ENCODE measurements at places on chromosomes 4 and X.

GRCh38 chr4:52838729-52839586 lies 23.2 kb upstream of the RASL11B start:
- DNase-seq = no peak

GRCh38 chr4:5746250-5746649 lies 35.2 kb downstream of the EVC start:
- no peak for DNase-seq

DNA sequence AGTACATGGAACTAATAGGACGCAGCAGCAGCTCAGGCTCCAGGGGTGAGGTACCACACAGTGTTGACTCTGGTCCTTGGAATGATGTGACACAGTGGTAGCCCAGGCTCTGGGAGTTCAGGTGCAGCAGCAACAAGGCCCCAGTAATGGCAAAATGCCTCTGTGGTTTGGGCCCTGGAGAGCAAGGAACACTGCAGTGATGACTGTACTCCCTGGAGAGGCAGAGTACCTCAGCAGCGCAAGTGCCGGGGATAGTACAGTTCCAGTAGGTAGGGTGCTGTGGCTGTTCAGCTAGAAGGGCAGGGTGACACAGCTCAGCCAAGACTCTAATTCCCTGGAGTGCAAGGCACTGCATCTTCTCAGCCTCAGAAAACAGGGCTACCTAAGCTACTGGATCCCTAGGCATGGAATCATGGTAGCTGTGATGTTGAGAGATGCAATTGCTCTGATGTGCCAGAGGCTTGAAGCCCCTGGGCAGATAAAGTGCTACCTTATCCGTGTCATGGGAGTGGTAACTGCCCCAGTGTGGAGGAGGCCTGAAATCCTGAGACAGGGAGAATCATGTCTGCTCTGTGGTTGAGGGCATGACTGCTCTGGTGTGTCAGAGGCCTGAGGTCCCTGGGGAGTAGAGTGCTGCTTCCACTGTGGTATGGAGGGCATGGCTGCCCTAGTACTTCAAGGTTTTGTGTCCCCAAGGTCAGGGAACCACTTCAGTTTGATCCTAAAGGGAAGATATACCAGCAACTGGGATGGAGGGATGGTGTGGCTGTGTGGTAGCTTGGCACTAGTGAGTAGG lies 55.2 kb downstream of the AREG start:
- DNase-seq = no peak

DNA sequence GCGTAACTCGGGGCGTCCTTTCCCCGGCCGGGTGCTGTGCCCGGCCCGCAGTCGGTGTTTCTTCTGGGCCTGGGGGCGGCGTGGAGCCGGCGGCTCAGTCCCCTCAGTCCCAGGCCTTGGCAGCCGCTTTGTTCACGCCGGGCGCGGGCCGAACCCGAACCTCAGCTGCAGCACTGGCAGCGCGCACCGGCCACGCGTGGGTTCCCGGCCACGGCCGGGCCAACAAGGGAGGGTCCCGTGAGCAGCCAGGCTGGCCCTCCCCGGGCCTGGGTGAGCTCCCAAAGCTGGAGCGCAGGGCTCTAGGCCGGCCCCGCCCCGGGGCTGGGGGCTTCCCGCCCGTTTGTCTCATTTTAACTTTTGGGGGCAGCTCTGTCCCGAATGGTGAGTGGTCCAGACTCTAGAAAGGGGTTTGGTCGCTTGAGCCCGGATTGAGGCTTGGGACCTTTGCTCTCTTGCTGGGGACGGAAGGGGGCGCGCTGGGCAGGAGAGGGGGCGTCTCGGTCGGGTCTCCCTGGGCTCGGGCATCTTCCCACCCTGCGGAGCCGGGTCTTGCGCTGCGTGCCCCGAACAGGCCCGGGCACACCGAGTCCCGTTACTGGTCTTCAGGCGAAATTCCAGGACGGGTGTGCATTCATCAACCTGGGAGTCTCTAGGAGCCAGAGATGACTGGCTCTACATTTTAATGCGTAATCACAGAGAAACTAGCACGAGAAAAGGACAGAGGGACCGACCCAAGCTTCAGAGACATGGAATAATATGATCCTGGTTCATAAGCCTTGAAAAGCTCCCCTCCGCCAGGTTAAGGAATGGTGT lies 177.1 kb downstream of the CBR4 start:
- DNase-seq = no peak

- DNase-seq = no peak
Observed at GRCh38 chrX:100341142-100341510, 68.9 kb downstream of the PCDH19 start.

DNA sequence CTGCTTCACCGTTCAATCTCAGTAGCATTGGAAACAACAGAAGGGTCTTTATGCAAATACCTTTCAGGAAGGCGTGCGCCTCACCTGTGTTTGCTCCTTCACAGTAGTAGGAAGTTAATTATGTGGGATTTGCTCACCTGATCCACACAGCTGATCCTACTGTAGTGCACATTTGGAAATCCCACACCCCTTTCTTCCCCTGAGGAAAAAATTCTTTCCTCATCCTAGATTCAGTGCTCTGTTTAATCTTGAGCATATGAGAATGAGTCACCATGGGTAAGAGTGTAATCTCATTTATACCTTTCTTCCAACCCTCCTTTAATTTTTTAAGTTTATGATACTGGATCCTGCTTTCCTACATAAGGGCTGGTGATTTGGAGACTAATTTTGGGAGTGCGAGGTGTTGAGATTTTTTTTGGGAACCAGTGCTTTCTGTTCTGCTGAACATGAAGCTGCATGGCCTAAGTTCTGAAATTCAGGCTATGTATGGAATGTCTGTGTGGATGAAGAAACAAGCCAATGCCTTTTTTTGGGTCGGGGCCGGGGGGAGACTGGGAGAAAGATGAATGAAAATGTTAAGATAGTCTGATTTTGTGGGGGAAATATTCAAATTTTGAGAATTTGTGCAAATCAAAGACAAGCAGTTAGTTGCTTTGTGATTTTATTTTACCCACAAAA lies 19.0 kb downstream of the GAB1 start:
- DNase-seq = no peak

- DNase-seq = peak; percentile 42
Observed at GRCh38 chr4:84967243-84967690, 777 bp upstream of the WDFY3 start.

DNA sequence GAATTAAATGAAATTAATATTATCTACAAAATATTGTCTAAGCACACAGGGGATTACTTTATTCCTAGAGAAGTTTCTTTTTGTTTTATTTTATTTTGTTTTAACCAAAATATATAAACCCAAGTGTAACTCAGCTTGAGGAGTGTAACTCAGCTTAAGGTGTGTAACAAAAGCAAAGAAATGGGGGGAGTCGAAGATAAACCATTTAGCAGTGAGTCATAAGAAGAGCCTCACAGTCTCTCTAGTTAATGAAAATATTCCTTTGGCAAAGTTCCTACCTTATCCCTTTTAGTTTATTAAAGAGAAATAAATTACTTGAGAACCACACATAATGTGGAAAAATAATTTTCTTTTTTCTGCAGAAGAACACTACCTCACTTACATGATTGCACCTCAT lies 261.8 kb downstream of the KCTD8 start:
- DNase-seq = no peak

GRCh38 chr4:11743976-11744375 lies 315.3 kb upstream of the HS3ST1 start:
- no peak for DNase-seq

DNA sequence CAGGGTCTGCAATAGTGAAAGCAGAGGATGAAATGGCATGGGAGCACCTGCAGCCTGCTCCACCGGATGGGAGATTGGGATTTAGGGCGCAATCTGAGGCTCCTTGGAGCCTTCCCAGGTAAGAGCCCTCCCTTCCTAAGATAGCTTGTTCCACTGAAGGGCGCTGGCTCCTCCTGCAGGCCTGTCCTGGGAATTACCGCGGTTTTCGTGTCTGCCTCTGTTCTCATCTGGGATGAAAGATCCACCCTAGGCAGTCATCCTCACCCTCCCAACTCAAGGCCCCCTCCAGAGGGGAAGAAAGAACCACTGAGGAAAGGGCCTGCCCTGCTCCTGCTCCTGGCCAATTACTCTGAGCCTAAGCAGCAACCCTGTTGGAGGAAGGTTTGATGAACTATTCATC lies 547.5 kb downstream of the SMARCA1 start:
- peak; percentile 18 for DNase-seq

- DNase-seq = no peak
Observed at GRCh38 chrX:38103857-38104812, 97.8 kb downstream of the SYTL5 start.

DNA sequence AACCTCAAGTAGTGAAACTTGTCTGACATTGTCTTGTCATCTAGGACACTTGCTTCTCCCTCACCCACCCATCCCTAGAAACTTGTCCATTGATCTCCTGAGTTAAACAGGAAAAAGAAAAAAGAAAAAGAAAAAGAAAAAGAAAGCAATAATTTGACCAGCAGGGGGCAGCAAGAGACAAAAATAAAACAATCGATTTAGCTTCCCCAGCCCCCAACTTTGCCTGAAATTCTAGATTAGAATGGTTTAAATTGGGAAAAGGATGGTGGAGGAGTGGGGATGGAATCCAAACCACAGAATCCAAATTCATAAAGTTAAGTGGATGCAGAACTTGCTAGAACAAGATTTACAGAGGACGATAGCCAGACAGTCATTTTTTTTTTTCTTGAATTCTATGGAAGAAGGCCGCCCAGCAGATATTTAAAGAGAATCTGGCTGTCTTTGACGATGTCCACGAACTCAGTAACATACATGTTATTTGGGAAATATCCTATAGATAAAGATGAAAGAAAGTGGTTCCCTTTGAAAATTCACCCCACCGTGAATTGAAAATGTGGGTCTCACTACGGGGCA lies 282.9 kb downstream of the USP46 start:
- DNase-seq = peak; percentile 54

DNA sequence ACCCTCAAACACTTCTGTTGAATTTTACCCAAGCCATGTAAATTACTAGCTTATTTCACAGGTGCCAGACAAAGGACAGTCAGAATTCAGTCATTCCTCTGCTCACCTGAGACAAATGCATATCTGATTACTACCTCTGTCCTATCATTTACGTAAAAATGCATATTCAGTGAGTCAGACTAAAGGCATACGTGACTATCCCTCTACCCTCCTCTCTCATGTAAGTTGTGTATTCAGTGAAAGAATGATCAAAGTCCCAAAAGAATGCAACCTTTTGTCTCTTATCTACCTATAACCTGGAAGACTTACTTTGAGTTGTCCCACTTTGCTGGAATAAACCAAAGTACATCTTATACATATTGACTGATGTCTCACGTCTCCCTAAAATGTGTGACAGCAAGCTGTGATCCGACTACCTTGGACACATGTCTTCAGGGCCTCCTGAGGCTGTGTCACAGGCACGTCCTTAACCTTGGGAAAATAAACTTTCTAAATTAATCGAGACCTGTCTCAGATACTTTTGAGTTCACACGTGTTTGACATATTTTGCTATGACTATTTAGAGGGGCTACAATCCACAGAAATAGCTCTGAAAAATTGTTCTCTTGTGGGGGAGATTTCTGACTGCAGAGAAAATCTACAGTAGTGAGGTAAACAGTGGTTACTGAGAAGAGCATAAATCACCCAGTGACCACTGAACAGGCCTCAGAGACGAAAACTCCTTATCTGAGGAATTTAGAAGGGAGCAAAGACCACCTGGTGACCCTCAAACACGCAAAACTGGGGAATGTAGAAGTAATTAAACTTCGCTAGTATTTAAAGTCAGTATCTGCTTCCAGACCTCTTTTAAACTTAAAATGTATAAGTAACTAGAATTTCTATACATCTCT lies 1575.8 kb downstream of the STIM2 start:
- DNase-seq = no peak

GRCh38 chrX:123665197-123665596 lies 67.7 kb downstream of the THOC2 start:
- DNase-seq = no peak

DNA sequence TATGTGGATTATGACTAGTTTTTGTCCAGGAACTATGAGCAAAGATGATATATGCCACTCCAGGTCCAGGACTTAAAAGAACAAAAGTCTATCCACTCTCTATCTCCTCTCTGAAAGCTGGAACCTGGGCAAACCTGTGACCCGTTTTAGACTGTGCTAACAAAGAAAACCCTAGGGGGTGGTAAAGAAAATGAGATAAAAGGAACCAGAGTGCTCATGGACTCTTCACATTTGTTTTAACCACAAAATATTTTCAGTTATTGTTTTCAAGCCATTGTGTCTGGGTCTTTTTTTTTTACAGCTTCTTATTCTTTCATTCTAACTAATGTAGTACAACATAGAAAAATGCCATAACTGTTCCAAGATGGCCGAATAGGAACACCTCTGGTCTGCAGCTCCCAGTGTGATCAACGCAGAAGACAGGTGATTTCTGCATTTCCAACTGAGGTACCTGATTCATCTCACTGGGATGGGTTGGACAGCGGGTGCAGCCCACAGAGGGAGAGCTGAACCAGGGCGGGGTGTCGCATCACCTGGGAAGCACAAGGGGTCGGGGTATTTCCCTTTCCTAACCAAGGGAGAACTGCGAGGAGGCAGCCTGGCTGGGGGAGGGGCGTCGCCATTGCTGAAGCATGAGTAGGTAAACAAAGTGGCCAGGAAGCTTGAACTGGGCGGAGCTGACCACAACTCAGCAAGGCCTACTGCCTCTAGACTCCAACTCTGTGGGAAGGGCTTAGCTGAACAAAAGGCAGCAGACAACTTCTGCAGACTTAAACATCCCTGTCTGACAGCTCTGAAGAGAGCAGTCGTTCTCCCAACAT lies 45.1 kb downstream of the CHM start:
- no peak for DNase-seq

DNA sequence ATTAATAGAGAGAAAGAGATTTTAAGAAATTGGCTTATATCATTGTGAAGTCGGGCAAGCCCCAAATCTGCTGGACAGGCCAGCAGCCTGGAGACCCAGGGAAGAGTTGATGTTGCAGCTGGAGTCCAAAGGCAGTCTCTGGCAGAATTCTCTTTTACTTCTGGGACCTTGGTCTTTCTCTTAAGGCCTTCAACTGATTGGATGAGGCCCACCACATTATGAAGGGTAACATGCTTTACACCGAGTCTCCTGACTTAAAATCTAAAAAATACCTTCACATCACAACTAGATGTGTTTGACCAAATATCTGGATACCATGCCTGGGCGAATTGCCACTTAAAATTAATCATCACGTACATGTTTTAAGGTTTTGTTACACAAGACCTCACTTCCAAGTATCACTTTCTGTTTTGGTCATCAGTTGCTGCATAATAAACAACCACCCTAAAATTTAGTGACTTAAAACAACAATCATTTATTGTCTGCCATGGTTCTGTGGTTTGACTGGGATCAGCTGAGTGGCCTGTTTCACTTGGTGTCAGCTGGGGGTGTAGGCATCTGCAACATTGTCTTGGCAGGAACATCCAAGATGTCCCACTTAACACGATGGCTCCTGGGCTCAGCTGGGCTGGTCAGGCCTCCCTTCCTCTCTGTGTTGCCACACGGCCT lies 3.4 kb downstream of the CD38 start:
- peak; percentile 57 for DNase-seq

- peak; percentile 4 for DNase-seq
Observed at GRCh38 chrX:65932173-65933084, 107.5 kb downstream of the VSIG4 start.

GRCh38 chrX:111568354-111568753 lies 56.9 kb downstream of the SERTM2 start:
- DNase-seq = peak; percentile 2

- no peak for DNase-seq
Observed at GRCh38 chr4:91984466-91984865, 319.3 kb upstream of the GRID2 start.
